ENCODE measurements at places on chromosomes 1 and 21.

DNA sequence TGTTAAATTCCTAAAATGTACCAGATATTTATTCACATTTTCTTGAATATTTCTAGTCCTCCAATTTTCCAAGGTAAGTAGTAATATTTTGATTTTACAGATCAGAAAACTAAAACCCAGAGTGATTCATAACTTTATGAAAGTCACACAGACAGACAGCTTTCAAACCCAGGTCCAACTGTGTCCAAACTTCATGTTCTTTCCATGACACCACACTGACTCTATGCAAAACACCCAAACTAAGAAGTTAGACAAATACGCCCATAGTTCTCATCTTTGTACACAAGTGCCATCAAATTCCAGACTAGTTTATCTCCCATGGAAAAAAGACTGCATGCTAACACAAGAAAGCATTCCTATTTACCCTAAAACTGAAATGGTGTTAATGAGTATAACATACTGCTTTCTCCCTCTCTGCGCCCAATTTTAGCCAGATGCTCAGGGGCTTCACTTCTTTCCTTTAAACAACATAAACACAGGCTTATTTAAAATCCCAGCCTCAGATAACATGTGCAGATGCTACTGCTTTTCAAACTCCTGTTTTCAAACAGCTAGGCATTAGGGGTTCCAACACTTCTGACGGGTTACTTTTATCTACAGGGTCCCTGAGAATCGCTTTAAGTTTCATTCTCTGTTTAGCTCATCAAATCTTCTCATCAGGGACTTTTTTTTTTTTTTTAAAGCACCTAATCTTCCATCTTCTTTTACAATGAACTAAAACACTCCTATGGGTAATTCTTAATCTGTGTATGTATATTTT, 44.6 kb downstream of the WASF2 start:
- DNase-seq, result peak; percentile 11

- no peak for DNase-seq
These were observed 67.1 kb downstream of the DDR2 start for GRCh38 chr1:162699366-162699765.

- peak; percentile 40 for DNase-seq
These were observed 5.1 kb upstream of the SSR2 start for GRCh38 chr1:156025876-156026275.

DNA sequence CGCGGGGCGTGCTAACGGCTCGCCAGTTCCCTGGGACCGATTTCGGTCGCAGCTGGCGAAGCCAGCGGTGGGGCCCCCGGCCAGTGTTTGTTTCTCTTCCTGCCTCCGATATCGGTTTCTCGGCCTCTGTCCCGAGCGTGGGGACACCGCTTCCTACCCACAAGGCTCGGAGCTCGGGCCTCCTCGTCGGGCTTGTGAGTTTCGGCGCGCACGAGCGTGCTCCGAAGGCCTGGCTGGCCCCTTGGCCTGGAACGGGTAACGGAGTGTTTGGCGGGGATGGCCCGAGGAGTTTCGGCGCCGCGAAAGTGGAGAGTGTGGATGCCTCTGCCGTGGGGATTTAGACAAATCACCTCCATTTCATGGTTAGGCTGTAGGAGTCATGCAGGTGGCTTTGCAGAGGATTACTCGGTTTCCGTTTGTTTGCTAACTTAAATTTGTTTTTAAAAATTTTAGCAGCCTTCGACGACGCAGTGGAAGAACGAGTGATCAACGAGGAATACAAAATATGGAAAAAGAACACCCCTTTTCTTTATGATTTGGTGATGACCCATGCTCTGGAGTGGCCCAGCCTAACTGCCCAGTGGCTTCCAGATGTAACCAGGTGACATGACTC, 559 bp downstream of the RBBP4 start:
- no peak for DNase-seq

- DNase-seq, result no peak
These were observed 53.5 kb upstream of the PDE9A start for GRCh38 chr21:42599962-42600361.

GRCh38 chr1:231226156-231226555, 14.9 kb upstream of the GNPAT start:
- no peak for DNase-seq

- no peak for DNase-seq
These were observed 23.7 kb upstream of the SLC2A5 start for GRCh38 chr1:9093091-9093490.

DNA sequence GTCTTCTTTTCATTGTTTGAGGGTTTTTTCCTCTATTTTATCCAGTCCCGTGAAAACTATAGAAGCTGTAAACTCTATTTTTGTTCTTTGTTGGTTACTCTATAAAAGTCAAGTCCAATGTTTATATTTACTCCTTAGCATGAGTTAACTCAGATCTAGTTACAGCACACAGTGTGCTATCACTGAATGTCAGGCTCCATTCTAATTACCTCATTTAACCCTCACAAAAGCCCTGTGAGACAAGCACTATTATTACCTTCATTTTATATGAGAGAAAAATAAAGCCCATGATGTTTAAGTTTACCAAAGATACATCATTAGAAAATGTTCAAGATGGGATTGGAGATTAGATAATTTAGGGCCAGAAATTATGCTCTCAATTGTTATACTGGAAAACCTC, 251.4 kb upstream of the SNX7 start:
- DNase-seq, result no peak

DNA sequence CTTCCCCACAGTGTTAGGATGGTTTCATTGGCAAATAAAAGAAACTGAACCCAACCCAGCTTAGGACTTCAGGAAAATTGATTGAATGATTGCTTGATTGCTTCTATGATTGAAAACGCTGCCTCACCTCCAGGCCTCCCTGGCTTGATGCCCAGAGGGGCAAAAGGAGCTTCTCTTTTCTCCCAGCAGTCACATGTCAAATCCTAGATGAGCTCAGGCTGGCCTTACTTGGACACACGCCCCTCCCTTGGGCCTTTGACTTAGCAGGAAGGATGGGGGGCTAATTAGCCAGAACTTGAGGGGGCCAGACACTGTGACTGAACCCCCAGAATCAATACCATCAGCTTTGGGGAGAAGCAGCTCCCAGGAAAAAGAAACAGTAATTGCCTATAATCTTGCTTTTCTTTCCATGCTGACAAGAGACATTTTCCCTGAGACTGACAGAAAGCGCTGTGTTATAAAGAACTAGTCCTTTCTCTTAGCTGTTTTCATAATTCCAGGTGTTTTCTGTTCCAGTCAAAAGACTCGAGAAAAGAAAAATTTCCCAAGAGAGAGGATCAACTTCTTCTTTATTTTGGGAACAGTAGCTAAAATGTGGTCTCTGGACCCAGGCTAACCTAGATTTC, 50.8 kb upstream of the ATP5PO start:
- DNase-seq, result no peak

DNA sequence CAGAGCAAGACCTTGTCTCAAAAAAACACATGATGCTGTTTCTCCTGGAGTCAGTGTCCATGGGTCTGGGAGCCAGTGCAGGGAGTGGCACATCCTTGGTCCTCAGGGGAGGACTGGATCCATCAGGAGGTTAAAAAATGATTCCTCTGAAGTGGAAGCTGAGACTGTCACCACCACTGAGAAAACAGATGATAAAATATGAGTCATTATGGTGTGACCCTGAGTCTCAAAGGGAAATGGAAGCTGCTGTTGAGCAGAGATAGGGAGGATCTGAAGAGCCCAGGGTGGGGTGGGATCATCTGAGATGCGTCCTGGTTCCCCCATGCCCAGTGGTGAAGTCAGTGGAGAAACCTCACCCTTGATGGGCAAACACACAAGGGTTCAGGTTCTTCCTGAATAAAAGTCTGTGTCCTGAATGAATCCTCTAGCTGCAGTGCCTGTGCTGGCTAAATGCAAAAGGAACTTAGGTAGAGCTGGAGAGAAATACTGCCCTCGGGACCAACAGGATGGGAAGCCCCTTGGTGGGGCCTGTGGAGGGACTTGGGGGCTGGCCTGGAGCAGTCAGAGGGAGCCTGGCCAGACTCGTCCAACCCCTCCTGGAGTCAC, 61.6 kb upstream of the TENT5B start:
- DNase-seq, result no peak

GRCh38 chr1:180845352-180845751, 67.3 kb upstream of the KIAA1614 start:
- DNase-seq, result no peak

GRCh38 chr1:67723620-67724019, 38.6 kb downstream of the GADD45A start:
- peak; percentile 16 for DNase-seq

GRCh38 chr1:208185801-208186231, 58.4 kb downstream of the PLXNA2 start:
- DNase-seq, result no peak

- no peak for DNase-seq
These were observed 25.1 kb downstream of the RRP1B start for GRCh38 chr21:43684424-43684823.

GRCh38 chr1:203378556-203379245, 27.8 kb upstream of the FMOD start:
- DNase-seq, result no peak

DNA sequence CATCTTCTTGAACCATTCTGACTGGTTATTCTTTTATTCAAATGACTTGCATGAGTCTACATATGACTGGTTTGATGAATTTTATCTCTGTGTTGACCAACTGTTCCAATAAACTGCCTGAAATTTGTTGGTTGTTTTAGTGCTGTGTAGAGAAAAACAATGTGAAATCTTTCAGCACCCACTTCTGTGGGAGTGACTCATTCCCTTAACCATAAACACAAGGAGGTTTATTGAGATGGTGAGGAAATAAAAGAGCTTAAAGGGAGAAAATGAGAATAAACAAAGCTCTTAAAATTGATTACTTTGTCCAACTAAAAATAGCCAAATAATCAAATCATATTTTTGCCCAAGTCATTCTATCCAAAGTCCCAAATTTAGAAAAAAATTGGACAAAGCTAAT, 341.1 kb downstream of the TGFB2 start:
- DNase-seq, result no peak

DNA sequence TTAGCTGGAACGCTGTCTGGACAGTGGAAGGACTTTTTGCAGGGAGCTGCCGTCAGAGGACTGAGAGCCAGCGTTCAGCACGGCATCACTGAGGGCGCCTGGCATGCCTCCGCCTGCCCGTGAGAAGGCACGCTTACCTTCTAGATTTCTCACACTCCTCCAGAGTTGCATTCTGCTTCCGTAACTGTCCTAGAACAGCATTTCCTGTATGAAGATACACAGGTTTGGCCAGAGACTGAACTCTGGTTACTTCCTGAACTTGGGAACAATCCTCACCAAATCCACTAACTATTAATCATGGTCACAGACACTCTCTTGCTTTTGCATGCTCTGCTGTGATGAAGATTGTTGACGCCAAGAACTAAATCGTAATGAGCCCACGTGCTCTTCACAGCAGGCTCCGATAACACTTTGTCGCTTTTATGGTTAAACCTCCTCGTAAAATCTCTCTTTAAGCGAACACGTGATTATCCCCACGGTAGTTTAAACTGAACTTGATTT, 93.5 kb downstream of the KIF26B start:
- no peak for DNase-seq

GRCh38 chr1:223363057-223363855, 720 bp downstream of the SUSD4 start:
- peak; percentile 33 for DNase-seq

DNA sequence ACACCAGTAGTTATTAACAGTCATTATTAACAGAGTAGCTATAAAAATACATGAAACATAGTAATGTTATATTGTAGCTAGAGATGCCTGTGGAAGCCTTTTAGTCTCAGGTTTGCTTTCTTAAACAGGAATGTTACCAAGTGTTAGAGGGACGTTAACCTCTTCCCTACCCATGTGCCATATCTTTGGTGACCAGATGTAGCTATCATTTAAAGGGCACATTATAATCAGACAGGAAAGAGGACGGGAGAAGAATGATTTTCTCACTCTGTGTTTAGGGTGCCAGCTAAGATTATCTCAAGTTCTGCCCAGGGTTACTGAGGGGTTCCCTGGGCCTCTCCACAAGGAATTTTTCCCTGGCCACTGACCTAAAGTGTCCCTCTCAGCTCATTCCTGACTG, 20.9 kb upstream of the UBL4B start:
- DNase-seq, result no peak

DNA sequence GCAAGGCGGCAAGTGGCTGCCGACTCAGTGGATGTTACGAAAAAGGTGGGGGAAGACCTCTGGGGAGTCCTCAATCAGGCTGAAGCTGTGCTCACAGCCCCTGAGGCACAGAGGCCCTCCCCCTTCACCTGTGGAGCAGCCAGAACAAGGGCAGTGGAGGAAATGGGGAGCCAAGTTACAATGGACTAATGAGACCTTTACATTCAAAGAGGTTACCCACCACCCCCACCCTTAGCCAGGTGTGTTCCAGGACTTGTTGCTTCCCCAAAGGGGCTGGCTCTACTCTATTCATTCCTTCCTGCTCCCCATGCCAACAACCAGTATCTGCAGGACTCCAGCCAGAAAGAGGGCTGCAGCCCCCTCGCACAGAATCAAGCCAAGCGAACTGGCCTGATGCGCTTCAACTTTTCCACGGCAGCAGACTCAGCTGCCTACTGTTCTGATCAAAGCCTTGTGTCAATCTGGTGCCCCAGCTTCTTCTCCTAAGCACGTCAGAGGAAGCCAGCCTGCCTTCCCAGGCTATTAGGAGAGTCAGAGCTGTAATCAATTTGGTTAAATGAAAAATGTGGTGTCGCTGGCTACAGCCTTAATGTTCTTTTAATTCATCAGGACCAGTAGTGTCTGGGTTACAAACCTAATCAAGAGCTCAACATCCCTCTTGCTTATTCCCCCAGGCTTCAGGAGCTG, 1.8 kb upstream of the SYT2 start:
- DNase-seq, result no peak

GRCh38 chr1:156664767-156665411, 12.3 kb downstream of the NES start:
- DNase-seq, result no peak

DNA sequence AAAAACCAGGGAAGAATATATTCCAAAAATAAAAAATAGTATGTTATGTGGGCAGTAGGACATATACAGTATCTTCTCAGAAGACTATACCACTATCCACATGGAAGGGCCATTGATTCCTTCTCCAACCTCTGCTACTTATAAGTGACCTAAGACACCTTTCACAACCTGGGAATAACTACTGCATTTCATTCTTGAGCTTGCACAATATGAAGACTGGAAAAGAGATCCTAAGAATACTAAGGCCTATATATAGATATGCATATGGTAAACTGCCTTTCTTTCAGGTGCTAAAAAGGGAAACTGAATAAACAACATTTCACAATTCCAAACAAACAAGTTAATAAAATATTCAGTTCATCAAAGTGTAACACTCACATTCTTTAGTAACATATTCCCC, 32.0 kb upstream of the SDC3 start:
- no peak for DNase-seq

DNA sequence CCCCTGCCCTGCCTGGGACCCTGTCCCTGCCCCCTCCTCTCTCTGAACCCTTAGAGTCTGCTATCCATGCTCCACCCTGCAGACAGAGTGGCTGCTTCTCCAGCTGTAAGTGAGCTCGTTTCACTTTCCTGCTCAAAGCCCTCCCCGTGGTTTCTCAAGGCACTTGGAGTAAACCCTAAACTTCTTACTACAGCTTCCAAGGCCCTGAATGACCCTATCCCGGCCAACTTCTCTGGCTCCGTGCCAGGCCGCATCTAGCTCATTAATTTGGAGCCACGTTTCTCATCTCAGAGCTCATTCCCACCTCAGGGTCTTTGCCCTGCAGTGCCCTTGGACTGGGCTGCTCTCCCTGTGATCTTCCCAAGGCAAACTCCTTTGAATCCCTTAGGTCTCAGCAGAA, 235.1 kb upstream of the RUNX1 start:
- DNase-seq, result no peak

Measured in stimulated activated CD4-positive, alpha-beta T cell treated with anti-CD3 and anti-CD28 coated beads, Interleukin-1b, Interleukin-23, amount 100 ng/mL, for 48 hours (primary cell).